ENCODE measurements at places on chromosomes 7 and 10. TPM values are rescaled to one million over a fixed set of nuclear protein-coding genes. Genes with fewer than 3 reads are reported as not detected.

The ACTL6B gene
- not detected for total RNA-seq

The PNLIPRP1 gene
- not detected for total RNA-seq

The PPP1R9A gene
- total RNA-seq = 0.51 TPM

The CLRN3 gene
- not detected for total RNA-seq

The PDE1C gene
- 0.74 TPM for total RNA-seq

The OPALIN gene
- not detected for total RNA-seq

The CRYGN gene
- total RNA-seq = not detected

The PSTK gene
- total RNA-seq = 5.0 TPM

The GRID2IP gene
- not detected for total RNA-seq

The CTAGE4 gene
- total RNA-seq = not detected

Data from smooth muscle cell of the umbilical artery (primary cell).